Cortex of kidney (tissue), 1 donor: ENCODE measurements at places on chromosomes 7 and 10.

DNA sequence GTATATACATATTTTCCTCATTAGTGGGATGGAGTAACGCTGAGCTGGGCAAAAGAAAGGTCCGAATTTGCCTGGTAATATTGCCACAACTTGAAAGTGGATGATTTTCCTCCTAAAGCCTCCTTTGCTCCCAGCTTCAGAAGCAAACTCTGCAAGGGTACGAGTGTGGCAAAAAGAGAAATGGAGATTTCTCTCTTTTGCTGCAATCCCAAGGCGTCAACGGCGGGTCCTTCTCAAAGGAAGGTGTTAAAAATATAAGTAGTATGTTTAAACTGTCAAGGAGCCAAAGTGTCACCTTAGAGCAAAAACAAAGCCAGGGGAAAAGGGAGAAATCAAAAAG, 12.4 kb upstream of the HOXA2 start:
- DNase-seq: no peak

- no peak for DNase-seq
These were observed 40.0 kb downstream of the GOLGA7B start for GRCh38 chr10:97889461-97890265.

DNA sequence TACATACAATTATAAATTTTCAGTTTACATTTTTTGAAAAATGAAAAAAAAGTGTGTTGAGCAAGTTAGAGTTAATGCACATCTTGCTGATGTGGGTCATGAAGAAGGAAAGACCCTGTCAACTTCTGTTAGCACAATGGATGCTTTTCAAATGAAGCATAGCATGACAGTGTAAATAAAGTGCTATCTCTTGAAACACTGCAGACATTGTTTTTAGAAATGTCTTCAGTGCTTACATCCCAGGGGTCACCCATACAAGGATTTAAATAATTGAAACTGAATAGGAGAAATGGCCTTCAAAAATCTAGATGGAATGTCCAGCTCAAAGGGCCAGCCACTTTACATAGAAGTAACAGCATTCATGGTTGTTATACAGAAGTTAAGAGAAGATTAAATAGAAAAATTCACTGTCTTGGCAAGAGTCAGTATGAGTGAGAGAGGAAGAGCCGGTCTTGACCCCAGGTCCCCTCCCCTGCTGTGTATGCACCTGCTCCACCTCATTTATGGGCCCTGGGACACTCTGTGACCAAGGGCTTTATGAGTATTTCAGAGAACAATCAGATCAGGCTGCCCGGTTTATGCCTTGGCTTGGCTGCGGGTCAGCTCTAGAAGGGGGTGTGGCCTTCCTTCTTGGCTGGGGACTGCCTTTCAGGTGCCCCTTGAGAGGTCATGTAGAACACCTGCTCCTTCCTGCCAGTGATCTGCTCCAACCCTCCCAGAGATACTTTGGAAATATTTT, 237.7 kb upstream of the TMEM72 start:
- no peak for DNase-seq

GRCh38 chr10:11019724-11020547, 2.3 kb downstream of the CELF2 start:
- no peak for DNase-seq

GRCh38 chr7:97015756-97016380, 8.8 kb downstream of the DLX5 start:
- DNase-seq: no peak

DNA sequence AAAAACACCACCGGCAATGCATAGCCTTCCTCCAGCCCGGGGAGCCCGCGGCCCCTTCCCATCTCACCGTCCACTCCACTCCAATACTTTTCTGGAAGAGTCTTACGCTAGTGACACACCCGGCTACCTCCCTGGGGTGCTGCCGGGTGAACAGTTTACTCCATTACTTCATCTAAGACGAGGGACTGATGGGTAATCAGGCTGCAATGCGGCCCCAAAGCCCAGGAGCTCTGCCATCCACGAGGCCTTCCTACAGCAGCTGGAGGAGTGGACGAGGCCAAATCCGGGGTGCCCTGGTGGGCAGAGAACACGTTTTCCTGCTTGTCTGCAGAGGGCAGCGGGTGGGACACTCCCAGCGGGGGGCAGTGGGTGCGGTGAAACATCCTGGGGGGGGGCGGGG, 356.2 kb upstream of the SHH start:
- no peak for DNase-seq

DNA sequence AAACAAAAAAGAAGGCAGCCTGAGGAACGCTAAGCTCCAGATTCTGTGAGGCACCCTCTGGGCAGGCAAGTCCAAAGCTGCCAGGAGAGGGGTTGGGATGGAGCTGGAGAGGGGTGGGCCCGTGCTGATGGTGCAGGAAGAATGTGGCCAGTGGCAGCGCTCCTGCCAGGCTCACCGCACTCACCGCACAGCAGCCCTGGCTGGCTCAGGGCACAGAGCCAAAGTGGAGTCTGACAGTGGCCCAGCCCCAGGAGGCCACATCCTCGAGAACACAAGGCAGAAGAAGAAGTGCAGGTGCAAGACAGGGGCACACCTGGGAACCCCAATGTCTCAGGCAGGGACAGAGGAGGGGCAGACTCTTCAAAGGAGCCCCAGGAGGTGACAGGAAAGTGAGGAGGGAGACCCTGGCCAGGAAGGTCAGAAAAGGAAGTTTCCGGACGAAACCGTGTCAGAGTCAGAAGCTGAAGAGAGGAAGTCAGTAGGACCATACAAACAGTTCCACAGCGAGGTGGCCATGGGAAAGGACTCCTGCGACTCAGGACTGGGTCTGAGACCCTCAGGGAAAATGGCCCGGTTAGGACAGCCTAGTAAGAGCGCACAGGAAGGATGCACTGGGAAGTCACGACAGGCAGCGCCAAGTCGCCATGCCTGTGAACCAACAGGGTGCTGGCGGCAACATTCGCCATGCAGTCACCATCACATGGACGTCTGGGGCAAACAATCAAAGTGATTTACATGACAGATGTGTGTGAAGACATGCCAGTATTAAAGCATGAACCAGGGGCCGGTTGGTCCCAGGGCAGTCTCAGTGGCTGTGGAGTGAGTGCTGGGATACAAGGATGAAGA, 54.4 kb downstream of the COBL start:
- DNase-seq: no peak

DNA sequence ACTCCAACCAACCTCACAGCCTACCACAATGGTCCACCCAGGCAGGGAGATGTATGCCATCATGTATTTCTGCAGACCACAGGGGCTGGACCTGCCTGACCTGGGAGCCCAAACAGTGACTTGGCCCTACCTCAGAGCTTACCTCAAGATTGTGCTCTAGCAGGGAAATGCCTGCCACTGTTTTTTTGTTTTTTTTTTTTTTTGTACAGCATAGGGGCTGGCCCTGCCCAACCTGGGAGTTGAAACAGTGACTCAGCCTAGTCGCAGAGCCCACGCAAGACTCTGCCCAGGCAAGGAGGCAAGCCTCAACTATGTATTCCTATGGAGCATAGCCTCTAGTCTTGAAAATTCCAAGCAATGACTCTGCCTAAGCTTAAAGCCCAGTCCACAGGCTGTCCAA, 39.3 kb upstream of the CDK6 start:
- DNase-seq: no peak

DNA sequence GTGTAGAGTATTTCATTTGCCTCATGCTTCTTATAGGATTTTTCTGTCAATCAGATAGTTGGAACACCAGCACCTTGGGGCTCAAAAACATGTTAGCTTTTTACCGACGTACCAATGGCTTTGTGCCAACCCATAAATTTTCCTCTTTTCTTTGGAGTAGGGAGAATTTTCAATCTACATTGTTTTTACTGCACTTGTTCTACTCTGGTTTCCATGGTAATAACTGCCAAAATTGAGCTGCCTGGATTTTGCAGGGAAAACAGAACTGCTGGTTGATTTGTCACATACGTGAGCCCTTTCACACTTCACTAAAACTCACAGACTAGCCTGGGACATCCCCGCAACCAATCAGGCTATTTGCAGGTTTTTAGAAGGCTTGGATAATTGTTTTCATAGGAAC, 189.7 kb downstream of the ARHGAP21 start:
- DNase-seq: no peak

- DNase-seq: no peak
These were observed 65.9 kb downstream of the PAX2 start for GRCh38 chr10:100811261-100811660.
